MG63 (cell line): ENCODE measurements at places on chromosomes 4 and X.

DNA sequence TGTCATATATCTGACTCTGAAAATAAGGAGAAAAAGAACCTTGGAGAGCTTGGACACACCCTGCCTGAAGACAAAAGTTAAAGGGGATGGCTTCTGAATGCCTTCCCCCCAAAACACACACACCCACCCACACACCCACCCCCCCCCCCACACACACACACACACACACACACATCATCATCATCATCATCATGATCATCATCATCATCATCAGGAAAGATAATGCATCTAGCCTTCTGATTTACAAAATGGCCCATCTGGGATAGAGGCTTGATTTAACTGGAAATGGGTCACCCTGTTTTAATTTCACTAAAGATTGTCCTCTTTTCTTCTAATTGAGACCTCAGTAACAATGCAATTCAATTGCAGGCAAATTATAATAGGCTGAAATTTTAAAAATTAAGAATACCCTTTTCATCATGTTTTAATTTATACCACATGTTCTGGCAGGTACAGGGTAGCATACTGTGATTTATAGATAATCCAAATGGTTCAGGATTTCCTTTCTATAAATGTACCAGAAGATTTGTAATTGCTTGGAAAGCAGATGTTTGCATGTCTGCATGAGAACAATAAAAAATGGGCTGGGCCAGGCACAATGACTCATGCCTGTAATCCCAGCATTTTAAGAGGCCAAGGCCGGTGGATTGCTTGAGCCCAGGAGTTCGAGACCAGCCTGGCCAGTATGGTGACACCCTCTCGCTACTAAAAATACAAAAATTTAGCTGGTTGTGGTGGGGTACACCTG is 56.5 kb downstream of the TRIM2 start:
- peak; percentile 10 for DNase-seq

DNA sequence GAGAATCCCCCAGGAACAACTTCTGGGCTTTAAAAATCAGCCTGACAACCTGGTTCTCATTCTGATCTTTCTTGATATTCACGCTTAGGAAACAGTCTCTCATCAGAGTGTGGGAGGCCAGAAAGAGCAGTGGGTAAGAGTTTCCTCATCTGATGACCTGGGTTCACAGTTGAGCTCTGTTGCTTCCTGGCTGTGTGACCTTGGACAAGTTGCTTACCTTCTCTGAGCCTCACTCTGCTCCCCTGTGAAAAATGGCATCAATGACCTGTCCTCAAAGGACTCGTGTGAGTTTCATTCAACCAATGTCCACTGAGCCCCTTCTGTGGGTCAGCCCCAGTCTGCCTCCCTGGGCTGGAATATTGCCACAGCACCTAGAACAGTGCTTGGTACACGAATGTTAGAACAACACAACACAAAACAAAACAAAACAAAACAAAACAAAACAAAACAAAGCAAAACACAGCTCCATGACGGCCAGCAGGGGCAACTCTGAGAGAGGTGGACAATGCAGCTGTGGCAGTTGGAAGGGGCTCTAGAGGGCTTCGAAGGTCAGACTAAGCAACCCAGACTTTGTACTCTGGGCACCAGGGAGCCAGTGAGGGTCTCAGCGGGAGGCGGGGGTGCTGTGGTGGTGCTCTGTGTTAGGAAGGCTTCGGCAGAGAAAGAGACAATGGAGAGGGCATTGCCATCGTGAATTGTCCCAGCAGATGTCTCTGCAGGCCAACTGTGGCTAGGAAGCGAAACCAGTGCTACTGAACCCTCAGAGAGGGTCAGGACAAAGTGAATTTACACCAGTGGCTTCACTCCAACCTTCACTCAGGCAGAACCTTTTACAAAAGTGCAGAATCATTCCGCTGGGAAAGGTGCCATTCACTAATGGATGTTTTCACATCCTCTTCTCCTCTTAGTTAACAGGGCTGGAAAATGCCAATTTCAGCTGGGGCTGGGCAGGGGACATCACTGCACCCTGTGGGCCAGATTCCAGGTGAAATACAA is 14.3 kb upstream of the C4orf50 start:
- DNase-seq = no peak

- DNase-seq = no peak
Measured at GRCh38 chr4:101355246-101355645, 7.9 kb upstream of the PPP3CA start.

DNA sequence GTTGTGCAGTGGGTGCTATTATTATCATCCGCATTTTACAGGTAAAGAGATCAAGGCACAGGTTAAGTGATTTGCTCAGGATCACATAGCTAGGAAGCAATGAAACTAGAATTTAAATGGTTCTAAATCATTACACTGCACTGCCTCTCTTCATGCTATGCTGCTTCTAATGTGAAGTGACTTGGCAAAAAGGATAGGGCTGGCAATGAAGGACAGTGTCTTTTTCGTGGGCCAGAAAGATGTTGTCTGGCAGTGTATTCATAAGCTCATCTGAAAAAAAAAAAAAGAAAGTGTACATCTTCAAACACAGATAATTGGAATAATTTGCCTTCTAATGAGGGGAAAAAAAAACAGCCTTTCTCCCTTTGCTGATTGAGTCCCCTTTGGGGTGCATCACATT is 132.2 kb upstream of the FUNDC1 start:
- DNase-seq = no peak

DNA sequence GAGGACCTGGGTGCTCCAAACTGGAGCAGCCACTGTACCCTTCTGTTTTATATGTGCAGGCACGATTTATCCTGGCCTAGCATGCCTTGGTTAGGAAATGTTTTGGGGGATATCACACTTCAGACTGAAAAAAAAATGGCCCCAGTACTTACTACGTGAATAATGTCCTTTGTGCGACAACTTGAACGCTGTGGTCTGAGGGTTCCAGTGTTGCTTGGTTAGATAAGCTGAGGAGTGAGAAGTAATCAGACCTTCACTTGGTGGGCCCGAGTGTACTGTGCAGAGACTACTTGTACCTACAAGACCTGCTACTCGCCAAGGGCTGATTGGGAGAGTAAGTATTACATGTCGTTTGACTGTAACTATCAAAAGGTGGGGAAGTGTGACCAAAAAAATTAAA is 678 bp downstream of the DNAAF6 start:
- DNase-seq = no peak
